ENCODE measurements at places on chromosomes 16 and 17. TPM values are rescaled to one million over a fixed set of nuclear protein-coding genes. Genes with fewer than 3 reads are reported as not detected.

The KREMEN2 gene
- polyA plus RNA-seq: 0.25 TPM

The KRT15 gene
- polyA plus RNA-seq: not detected

The LGALS9 gene
- polyA plus RNA-seq: 70.6 TPM

The GAS7 gene
- 3.6 TPM for polyA plus RNA-seq

The CMTM1 gene
- polyA plus RNA-seq: not detected

The EPOP gene
- polyA plus RNA-seq: not detected

The ITPRIPL2 gene
- 0.68 TPM for polyA plus RNA-seq

The PKMYT1 gene
- polyA plus RNA-seq: not detected

The CDRT4 gene
- polyA plus RNA-seq: not detected

The HAS3 gene
- not detected for polyA plus RNA-seq

The FXR2 gene
- polyA plus RNA-seq: 20.1 TPM

The SCN4A gene
- polyA plus RNA-seq: 1.00 TPM

The TMEM100 gene
- polyA plus RNA-seq: not detected

The PRDM7 gene
- polyA plus RNA-seq: not detected

The KRTAP9-8 gene
- polyA plus RNA-seq: not detected

The PCTP gene
- 10.2 TPM for polyA plus RNA-seq

The CES5A gene
- polyA plus RNA-seq: not detected

The SPATA32 gene
- 0.31 TPM for polyA plus RNA-seq

The KRT36 gene
- polyA plus RNA-seq: not detected

The NPIPB12 gene
- 6.6 TPM for polyA plus RNA-seq

The CNGB1 gene
- not detected for polyA plus RNA-seq

The ALOX15B gene
- polyA plus RNA-seq: not detected

The BEAN1 gene
- not detected for polyA plus RNA-seq

The SLC47A1 gene
- not detected for polyA plus RNA-seq

The MYL11 gene
- polyA plus RNA-seq: not detected

The RUNDC3A gene
- polyA plus RNA-seq: not detected

The SEPTIN1 gene
- polyA plus RNA-seq: 102 TPM

The NPIPB9 gene
- not detected for polyA plus RNA-seq

The GCGR gene
- not detected for polyA plus RNA-seq

The CASKIN1 gene
- polyA plus RNA-seq: not detected

The ACAP1 gene
- polyA plus RNA-seq: 141 TPM

The SP6 gene
- not detected for polyA plus RNA-seq

The VASN gene
- 0.13 TPM for polyA plus RNA-seq

The GNG13 gene
- not detected for polyA plus RNA-seq

The SUPT4H1 gene
- 111 TPM for polyA plus RNA-seq

The PFAS gene
- 15.8 TPM for polyA plus RNA-seq

The USP6 gene
- polyA plus RNA-seq: 0.09 TPM

The CEMP1 gene
- polyA plus RNA-seq: 2.4 TPM

The RAB11FIP4 gene
- 29.7 TPM for polyA plus RNA-seq

The CCL4L2 gene
- not detected for polyA plus RNA-seq

The MYOCD gene
- not detected for polyA plus RNA-seq

The AIPL1 gene
- not detected for polyA plus RNA-seq

The IQCK gene
- 1.1 TPM for polyA plus RNA-seq

The NCOR1 gene
- polyA plus RNA-seq: 83.7 TPM

The ASGR2 gene
- not detected for polyA plus RNA-seq

The GDPD1 gene
- polyA plus RNA-seq: 0.90 TPM

The CHST5 gene
- polyA plus RNA-seq: not detected

The MARVELD3 gene
- polyA plus RNA-seq: not detected
